Epithelial cell of alveolus of lung (primary cell): ENCODE measurements at places on chromosomes 3 and 15. TPM values are rescaled to one million over a fixed set of nuclear protein-coding genes. Genes with fewer than 3 reads are reported as not detected.

The TMEM207 gene
- not detected in 2 replicates for total RNA-seq

The MCF2L2 gene
- total RNA-seq: 0.52 and 1.4 TPM in 2 replicates

The HCN4 gene
- total RNA-seq: not detected in 2 replicates

The CPLX3 gene
- 0.48 TPM in 1 of 2 replicates, not detected in the other for total RNA-seq

The TMIE gene
- 7.3 TPM in 1 of 2 replicates, not detected in the other for total RNA-seq

The TGM4 gene
- total RNA-seq: not detected in 2 replicates

The PIERCE2 gene
- total RNA-seq: 6.5 TPM in 1 of 2 replicates, not detected in the other

The EPHA6 gene
- total RNA-seq: not detected in 2 replicates

The MUC4 gene
- 0.39 TPM in 1 of 2 replicates, not detected in the other for total RNA-seq

The NR1I2 gene
- total RNA-seq: not detected in 2 replicates

The KCNMB3 gene
- total RNA-seq: under 0.01 and 1.4 TPM in 2 replicates

The COL6A6 gene
- under 0.01 TPM in 1 of 2 replicates, not detected in the other for total RNA-seq

The NXPE3 gene
- total RNA-seq: 16.4 and 19.5 TPM in 2 replicates

The CHST13 gene
- total RNA-seq: not detected in 2 replicates

The NR2E3 gene
- total RNA-seq: not detected in 2 replicates

The AMOTL2 gene
- total RNA-seq: 49.0 and 80.5 TPM in 2 replicates

The NUSAP1 gene
- total RNA-seq: 40.2 and 53.8 TPM in 2 replicates

The AGTR1 gene
- 3.0 and 3.6 TPM in 2 replicates for total RNA-seq

The MKRN2OS gene
- not detected in 2 replicates for total RNA-seq

The FBXO40 gene
- total RNA-seq: not detected in 2 replicates

The SI gene
- not detected in 2 replicates for total RNA-seq

The TMEM212 gene
- total RNA-seq: not detected in 2 replicates

The CFAP161 gene
- total RNA-seq: not detected in 2 replicates
